ENCODE measurements at places on chromosomes 13 and 19.

DNA sequence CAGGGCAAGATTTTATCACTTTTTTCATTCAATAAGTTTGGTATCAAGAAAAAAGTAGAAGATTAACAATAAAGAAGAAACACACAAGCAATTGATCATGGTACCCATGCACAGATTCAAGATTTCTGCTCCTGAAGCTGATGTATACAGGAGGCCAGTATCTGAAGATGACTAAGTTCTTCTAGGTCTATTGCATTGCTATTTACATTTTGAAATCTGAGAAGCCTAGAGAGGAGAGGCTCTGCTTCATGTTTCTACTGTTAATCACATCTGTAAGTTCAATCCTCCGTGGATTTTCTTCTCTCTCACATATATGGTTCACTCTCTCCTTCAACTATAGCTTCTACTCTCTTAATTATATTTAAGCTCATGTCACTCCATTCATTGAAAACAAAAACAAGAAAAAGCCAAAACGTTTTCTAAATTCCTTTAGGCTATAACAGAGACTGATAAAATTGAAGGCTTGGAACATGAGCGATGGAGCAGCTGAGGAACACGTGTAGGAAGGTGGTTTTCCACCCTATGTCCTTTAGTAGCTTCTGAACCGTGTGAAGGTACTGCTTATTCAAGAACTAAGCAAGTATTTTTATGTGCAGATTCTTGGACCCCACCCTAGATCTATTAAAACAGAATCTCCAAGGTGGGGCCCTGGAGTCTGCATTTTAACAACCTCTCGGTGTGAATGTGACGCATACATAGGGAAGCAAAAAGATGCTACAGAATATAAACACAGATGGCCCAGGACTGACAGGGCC is 198.2 kb downstream of the EFNB2 start:
- no peak for DNase-seq

DNA sequence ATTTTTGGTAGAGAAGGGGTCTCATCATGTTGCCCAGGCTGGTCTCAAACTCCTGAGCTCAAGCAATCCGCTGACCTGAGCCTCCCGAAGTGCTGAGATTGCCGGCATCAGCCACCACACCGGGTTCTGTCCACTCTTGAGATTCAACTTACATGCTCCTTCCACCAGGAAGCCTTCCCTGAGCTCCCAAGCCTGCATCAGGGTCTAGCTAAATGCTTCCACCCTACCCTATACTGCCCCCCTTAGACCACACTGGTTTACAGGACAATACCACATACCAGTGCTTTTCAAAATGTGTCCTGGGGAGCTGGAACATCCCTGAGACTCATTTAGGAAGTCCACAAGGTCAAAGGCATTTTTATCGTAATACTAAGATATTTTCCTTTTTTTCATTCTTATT is 15.1 kb upstream of the CACNG8 start:
- no peak for DNase-seq

DNA sequence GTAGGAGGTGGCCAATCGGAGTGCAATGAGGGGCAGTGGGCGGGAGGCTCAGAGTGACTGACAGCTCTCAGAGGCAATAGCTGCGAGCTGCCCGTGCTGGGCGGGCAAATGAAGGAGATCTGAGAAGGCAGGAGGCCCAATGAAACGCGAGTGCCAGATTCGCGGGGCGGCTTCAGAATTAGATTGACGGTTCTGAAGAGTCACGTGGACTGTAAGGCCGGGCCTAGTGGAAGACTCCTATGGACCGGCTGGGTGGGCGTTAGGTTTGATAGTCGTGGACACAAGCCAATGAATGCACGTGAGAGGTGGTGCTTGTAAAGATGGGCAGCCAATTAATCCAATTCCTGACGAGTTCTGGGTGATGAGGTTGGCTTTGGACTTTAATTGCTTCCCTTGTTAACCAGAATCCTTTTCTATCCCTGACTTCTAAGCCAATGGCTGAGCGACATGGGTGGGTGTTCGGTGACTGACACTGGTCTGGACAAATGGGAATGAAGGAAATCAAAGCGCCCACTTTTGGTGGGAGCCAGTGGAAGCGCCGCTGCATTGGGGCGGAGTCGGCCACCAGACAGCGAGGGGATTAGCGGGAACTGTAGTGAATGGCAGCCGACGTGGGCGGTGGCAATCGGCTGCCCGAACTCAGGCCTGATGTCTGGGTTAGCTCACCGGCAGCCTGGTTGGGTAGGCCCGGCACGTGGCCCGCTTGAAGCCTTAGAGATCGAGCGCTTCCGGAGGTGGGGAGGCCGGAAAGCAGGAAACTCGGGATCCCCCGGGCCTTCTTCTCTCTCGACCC is 524 bp upstream of the KHSRP start:
- DNase-seq: peak; percentile 100

- DNase-seq: no peak
Observed at GRCh38 chr19:58407658-58408151, 744 bp upstream of the ZNF584 start.

- DNase-seq: no peak
Observed at GRCh38 chr13:58376775-58377174, 745.2 kb downstream of the PCDH17 start.

DNA sequence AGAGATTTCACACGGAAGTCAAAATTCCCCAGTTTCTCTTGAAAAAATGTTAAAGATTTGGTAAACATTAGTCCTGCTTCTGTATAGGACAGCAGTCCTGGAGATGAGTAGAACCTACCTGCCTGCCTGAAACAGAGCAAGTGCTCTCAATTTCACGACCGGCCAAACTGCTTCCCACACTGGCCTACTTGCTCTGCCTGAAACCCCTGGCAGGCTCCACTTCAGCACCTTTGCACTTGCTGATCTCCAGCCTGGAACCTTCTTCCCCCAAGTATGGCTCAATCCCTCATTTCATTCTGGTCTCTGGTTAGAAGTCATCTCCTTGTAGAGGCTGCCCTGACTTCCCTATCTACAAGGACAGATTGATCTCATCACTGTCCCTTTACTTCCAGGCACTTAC is 271.4 kb downstream of the DLEU7 start:
- DNase-seq: no peak

DNA sequence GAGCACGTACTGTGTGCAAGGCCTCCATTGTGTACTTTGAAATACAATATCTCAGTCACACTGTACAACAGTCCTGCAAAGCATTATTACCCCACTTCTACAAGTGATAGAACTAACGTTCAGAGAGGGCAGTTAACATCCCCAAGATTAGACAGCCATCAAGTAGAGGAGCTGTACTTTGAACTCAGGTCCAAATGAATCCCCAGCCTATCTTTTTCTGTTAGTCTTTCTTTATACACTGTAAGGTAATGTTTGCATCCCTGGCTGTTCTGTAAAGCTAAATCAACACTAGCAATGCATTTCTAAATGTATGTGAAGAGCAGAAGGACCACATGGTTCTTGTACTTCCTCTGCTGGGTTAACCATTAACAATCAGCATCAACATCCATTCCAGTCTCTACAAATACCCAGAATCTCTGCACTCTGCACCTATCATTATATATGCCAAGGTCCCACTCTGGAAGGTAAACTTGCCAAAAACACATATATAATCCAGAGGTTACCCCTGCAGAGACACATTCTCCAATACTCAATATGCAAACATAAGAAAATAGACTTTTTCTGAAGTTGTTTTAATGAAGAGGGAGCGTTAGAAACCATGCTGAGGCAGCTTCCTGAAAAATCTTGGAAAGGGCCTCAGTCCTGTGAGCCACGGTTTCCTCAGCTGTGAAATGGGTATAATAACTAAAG is 182.3 kb downstream of the MZT1 start:
- DNase-seq: no peak
